ENCODE measurements at places on chromosomes 13 and 19.

GRCh38 chr19:18049385-18049784, 37.3 kb downstream of the IL12RB1 start:
- peak; percentile 91 for DNase-seq

- no peak for DNase-seq
These were observed 28.0 kb upstream of the ZNF835 start for GRCh38 chr19:56699552-56699951.

- DNase-seq: no peak
These were observed 548.6 kb upstream of the SLITRK5 start for GRCh38 chr13:87122551-87122950.

GRCh38 chr19:6260912-6261650, 18.7 kb downstream of the MLLT1 start:
- DNase-seq: no peak

DNA sequence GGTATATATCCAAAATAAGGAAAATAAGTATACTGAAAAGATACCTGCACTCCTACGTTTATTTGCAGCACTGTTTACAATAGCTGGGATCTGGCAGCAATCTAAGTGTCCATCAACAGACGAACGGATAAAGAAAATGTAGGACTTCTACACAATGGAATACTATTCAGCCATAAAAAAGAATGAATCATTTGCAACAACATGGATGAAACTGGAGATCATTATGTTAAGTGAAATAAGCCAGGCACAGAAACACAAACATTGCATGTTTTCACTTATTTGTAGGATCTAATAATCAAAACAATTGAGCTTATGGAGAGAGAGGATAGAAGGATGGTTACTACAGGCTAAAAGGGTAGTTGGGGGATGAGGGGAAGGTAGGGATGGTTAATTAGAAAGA, 494.0 kb downstream of the UQCRFS1 start:
- no peak for DNase-seq

DNA sequence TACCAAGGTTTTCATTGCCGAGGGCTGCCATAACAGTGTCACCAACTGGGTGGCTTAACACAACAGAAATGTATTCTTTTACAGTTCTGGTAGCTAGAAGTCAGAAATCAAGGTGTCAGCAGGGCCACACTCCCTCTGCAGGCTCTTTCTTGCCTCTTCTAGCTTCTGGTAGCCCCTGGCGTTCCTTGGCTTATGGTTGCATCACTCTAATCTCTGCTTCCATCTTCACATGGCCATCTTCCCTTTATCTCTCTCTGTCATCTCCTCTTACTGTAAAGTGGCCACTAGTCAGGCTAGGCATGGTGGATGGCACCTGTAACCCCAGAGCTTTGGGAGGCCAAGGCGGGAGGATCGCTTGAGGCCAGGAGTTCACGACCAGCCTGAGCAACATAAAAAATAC, 38.0 kb upstream of the MRI1 start:
- DNase-seq: no peak

DNA sequence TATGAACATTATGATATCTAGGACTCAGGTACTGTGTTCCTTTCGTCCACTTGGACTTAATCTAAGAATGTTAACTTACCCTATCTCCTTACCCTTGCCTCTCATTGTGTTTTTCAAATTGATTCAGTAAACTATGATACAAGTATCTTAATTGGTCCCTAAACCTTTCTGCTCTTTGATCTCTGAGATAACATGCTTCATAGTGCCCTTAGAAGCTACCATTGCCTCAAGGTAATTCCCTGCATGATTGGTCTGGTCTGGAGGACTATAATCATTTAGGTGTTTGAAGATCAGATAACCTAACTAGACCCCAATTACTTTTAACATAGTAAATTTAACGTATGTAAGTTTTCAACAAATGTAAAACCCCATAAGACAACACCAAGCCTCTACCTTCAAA, 169.9 kb upstream of the NBEA start:
- no peak for DNase-seq

DNA sequence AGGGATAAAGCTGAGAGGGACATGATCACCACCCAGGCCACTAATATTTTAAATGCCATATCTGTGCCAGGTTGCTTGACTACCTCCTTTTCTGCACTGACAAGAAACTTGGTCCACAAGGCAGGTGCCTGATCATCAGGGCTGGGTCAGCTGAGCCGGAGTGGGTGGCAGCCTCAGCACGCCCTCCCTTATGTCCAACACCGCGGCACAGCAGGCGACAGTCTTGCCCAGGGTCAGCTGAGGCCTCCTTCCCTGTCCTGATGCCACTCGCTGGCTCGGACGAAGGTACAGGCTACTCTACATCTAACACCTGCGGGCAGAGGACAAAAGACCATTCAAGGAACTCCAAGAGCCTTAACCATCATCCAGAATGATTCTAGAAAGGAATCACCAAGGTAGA, 16.9 kb downstream of the ZC3H4 start:
- DNase-seq: no peak

- DNase-seq: peak; percentile 35
These were observed 18.7 kb downstream of the CD70 start for GRCh38 chr19:6572217-6572616.

DNA sequence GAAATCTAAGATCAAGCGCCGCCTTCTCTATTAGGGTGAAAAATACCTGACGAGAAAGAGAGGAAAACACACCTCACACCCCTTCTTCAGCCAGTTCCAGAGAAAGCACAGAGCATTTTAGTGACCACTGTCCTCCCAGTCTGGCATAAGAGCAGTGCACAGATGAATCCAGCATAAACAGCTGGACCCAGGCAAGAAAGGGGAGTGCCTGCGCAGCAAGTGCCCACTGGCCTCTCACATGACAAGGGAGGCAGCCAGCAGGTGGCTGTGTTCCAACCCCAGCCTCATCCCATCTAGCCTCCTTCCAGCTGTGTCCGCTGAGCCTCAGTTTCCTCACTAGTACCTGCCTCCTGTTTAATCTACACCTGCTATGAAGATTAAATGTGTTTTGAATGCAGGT, 8.0 kb downstream of the MED26 start:
- DNase-seq: no peak

- no peak for DNase-seq
These were observed 114.2 kb upstream of the CLDN10 start for GRCh38 chr13:95438297-95438696.

- DNase-seq: no peak
These were observed 351.0 kb downstream of the NALCN start for GRCh38 chr13:101065329-101065728.

GRCh38 chr13:50133358-50133953, 118.2 kb downstream of the KCNRG start:
- DNase-seq: no peak

- no peak for DNase-seq
These were observed 19.4 kb upstream of the DHRS12 start for GRCh38 chr13:51823359-51823758.

- DNase-seq: no peak
These were observed 120.6 kb upstream of the HTR2A start for GRCh38 chr13:47017476-47017875.

DNA sequence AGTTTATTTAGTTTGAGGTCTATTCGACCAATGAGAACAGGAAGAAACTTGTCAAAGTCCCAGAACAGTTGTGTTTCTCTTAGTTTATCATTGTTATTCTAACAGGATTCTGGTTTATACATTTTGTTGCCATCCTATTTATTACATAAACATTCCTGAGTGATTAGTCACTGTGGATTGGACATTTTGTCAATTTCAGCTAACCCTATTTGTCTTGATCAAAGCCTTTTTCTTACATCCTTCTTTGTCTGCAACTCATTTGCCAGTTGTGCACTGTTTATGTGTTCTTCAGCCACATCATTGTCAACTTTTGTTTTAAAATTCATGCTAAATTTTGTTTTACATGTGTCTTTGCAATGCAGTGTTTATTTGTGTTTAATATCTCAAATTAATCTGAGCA, 886.0 kb upstream of the SLC10A2 start:
- no peak for DNase-seq

DNA sequence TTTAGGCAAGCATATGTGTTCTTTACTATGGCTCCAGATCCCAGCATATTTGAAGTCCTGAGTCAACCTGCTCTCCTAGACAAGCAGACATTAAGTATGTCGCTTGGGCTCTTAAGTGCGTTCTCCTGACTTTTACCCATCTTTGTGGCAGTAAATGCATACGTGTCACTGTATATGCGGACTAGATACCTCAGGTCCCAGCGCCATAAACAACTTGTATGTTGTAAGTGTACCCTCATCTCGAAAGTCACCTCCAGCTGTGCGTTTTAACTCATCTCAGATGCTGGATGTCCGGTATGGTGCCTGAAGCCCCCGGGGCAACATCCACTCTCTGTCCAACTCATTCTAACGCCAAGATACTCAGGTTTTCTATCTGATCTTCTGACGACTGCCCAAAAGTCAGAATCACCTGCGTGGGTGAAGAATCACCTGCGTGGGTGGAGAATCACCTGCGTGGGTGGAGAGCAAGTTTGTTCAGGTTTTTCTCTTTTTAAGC, 1.7 kb downstream of the PTOV1 start:
- DNase-seq: no peak

DNA sequence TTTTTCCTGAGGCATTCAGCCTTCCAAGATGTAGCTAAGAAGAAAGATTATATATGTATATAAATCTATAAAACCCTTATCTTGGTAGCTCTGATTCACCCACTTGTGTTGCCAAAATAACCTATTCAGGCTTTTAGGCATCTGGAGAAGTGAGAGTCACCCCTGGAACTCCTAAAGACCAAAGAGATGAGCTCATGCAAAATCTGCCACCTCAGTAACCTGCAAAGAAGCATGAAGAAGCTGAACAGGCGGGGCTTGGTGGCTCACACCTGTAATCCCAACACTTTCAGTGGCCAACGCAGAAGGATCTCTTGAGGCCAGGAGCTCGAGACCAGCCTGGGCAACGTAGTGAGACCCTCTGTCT, 393.7 kb downstream of the FOXO1 start:
- no peak for DNase-seq

GRCh38 chr13:98961503-98962105, 16.3 kb downstream of the DOCK9 start:
- no peak for DNase-seq

- no peak for DNase-seq
These were observed 820.8 kb upstream of the MIR17HG start for GRCh38 chr13:90526711-90527110.

- peak; percentile 63 for DNase-seq
These were observed 20.4 kb upstream of the ZNF91 start for GRCh38 chr19:23415561-23416191.

DNA sequence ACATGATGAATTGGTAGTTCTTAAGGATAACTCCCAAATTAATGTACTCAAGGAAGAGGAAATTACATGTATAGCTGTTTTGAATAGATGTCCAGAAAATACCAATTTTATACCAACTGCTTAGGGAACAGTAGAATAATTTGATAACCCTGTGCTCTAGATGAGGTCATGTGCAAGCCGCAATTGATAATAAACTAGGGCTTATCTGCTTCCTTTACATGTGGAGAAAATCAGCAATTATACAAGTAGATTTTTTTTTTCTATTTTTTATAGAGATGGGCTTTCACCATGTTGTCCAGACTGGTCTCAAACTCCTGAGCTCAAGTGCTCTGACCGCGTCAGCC, 9.3 kb downstream of the TPT1 start:
- DNase-seq: no peak

DNA sequence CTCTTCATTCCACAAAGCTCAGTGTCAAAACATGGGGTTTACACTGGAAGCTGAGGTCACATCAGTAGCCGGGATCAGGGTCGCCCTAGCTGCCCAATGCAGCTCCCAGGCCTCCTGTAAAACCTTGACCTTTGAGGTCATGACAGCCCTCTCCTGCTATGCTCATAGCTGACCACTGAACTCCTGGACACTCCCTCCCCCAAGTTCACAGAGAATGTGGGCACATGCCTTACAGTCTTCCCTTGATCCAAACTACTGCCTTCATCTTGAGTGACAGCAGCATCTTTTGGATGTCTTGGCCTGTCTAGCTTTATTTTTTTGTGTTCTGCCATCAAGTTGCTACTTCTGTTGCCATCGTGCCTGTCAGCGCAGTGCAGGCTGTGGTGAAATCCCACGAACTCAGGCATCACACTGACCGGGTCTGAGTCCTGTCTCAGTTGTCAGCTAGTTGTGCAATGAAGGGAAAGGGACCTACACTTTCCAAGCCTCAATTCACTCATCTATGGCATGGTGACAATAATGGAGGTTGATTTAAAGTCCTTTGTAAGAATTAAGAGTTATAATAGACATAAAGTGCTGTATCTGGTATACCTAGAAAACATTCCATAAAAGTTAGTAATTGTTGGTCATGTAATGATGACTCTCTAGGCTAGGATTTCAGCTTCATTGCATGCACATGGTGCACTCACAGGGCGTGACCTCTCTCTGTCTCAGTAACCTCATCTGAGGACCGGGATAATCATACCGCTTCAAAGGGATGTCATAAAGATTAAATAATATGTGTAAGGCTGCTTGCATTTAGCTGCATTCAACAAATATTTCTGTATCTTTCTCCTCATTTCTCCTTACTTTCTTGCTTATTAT, 16.4 kb upstream of the ALOX5AP start:
- no peak for DNase-seq

DNA sequence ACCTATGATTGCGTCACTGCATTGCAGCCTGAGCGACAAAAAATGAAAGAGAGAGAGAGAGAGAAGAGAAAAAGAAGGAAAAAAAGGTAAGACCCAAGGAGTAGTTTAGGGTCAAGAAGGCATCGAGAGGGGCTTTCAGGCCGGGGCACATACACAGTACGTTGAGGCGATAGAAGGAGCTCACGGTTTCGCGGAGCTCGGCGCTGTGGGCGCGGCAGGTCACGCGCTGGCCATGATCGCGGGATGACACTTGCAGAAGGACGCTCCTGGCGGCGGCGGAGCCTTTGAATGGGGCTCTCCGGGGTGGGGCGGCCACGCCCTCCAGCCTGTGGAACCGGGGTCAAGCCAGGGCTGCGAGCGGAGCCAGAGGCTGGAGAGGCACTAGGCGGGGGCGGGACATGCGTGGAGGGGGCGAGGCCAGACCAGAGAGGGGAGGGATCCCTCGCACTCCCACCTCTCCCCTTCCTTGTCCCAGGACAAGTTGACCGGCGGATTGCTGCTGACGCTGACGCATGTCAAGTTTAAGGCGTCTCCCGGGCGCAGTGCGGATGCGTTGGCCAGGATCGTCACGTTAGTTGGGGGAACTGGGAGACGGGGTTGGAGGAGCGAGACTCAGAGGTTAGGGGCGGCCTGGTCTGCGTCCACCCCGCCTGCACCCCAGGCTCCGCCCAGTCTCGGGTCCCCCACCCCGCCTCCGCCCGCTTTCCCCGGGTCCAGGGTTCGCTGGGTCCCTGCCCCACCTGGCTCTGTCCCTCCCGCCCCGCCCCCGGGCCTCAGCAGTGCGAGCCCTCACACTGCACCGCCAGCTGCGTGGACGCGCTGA, 6.9 kb downstream of the NPHS1 start:
- DNase-seq: no peak

GRCh38 chr13:44971656-44972595, 17.3 kb downstream of the NUFIP1 start:
- DNase-seq: no peak

- DNase-seq: no peak
These were observed 63.4 kb upstream of the LRCH1 start for GRCh38 chr13:46489586-46490023.

DNA sequence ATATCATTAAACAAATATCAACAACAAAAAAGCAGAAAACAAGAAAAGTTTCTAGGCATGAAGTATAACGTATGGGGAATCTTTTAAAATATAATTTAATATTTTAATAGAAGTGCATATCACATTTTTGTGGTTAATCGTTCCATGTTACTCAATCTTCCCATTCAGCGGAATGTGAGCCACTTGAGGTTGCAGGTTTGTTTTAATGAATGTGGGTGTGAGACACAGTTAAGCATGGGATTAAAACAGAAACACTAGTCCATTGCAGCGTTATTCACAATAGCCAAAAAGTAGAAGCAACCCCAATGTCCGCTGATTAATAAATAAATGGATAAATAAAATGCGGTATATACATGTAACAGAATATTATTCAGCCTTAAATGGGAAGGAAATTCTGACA, 146.0 kb downstream of the NDFIP2 start:
- DNase-seq: no peak
